ENCODE measurements at places on chromosomes 7 and 10.

DNA sequence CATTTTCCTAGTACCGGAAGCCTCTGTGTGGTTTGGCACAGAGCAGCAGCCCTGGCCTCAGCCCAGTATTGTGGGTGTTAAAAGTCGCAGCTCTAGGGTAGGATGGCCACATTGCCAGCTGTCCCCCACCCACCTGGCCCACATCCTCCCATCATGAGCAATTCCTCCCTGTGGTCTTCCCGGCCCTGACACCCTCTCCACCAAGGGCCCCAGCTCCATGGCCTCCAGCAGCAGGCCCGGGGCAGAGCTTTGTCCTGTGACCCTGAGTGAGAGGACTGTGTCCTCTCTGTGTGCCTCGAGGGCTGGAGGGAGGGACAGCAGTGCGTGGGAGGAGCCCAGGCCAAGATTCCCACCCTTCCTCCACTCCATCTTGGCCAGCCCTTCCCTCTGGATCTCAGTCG is 93.7 kb downstream of the MYL10 start:
- no peak for DNase-seq

- DNase-seq: no peak
Measured at GRCh38 chr7:113263749-113264148, 145.4 kb upstream of the SMIM30 start.

GRCh38 chr10:125773687-125774543 is 1.7 kb downstream of the MMP21 start:
- no peak for DNase-seq

GRCh38 chr10:132709471-132709951 is 76.4 kb downstream of the NKX6-2 start:
- no peak for DNase-seq

GRCh38 chr7:97858221-97858620 is 14.0 kb downstream of the ASNS start:
- DNase-seq: no peak

GRCh38 chr7:45123913-45124710 is 12.6 kb upstream of the TBRG4 start:
- no peak for DNase-seq

DNA sequence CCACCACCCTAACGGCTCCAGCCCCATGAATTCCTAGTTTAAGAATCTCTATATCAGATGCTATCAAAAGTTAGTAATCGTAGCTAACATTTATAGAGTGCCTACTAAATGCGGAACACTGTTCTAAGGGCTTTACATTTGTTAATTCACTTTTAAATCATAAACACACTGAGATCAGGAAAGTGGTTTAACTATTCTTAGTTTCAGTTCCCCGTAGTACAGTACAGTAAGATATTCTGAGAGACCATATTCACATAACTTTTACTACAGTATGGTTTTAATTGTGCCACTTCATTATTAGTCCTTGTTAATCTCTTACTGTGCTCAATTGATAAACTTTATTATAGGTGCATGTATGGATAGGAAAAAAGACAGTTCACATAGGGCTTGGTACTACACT is 22.5 kb downstream of the SYPL1 start:
- DNase-seq: no peak

DNA sequence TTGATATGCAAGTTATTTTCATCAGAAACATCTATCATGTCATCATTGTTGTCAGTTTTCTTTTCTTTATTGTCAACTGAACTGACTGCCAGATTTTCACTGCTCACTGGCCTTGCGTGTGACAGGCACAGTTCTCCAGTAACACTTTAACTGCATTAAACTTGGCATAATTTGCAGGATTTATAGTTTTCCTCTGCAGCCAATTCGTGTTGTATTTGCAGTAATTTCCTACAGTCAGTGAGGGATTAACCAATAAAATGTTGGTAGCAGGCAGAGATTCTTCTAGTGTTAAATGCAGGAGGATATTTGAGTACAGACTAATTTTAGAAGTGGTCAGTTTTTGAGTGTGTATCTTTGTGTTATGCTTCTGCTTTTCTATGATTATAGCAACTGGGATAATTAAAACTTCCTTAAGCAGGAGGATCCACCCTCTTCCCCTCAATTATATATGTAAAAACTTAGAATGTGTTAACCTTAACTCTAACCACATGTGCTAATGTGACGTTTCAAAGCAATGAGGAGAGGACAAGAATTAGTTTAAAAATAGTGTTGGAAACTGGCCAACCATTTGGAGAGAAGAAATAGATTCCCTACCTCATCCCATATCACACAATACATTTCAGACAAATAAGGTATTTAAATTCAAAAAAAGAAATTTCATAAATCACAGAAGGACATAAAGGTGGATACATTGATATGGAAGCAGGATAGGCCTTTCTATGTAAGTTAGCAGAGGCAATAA is 365.5 kb upstream of the BMPER start:
- DNase-seq: no peak

DNA sequence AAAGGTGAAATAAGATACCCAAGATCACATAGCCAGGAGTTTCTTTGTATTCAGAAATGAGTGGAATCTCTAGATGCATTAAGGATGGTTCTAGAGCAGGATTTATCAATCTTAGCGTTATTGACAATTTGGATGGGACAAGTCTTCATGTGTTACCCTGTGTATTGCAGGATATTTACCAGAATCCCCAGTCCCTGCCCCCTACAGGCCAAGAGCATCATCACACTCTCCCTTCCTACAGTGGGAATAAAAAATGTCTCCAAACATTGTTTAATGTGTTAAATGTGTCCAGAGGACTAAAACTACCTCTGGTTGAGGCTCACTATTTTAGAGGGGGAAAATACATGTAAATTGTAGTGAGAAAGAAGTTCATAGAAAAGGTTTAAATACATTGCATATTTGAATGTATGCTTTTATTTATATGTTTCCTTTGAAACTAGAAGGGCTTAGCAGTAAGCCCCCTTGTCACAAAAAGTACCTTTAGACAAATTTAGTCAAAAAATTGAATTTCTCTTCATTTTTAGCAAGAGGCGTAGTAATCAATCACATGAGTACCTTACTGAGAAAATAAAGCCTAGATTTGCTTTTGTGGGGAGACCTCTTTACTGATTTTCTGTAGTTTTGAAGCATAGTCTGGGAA is 141.2 kb downstream of the MLLT10 start:
- no peak for DNase-seq

DNA sequence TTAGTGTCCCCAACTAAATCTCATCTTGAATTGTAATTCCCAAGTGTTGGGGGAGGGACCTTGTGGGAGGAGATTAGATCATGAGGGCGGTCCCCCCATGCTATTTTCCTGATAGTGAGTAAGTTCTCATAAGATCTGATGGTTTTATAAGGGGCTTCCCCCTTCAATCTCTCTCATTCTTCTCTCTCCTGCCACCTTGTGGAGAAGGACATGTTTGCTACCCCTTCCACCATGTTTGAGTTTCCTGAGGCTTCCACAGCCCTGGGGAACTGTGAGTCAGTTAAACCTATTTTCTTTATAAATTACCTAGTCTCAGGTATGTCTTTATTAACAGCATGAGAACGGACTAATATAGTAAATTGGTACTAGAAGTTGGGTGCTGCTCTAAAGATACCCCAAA is 365.6 kb downstream of the ANKRD7 start:
- DNase-seq: no peak

- no peak for DNase-seq
Measured at GRCh38 chr7:155574556-155575290, 28.4 kb upstream of the CNPY1 start.

- no peak for DNase-seq
Measured at GRCh38 chr10:126331101-126331500, 57.2 kb downstream of the ADAM12 start.

- no peak for DNase-seq
Measured at GRCh38 chr10:126921974-126922525, 16.8 kb downstream of the DOCK1 start.

DNA sequence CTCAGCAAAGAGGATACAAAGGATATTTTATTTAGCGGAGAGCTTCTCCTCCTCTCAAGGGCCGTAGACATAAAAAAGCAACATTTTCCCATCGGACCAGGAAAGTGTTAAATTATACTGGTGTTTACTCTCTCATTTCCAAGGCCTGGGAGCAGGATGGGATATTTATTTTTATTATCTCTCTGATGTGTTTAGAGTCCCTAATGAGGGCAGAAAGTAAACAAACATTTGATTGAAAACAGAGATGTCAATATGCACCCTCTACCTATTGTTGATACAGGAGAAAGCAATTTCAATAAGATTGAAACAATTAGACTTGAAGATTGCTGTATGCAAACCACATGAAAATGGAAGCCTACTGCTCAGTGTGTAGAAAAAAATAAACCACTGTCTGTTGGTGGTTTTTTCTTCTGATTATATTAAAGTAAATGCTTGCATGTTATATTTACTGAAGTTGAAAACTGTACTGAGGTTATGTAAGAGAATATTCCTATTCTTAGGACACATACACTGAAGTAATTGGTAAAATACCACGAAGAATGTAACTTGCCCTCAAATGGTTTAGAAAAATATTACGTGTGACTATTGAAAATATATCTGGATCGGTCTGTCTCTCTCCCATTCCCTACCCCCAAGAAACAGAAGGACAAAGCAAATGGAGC is 59.3 kb downstream of the ATXN7L1 start:
- no peak for DNase-seq

GRCh38 chr7:45216181-45216580 is 58.6 kb downstream of the RAMP3 start:
- DNase-seq: no peak

DNA sequence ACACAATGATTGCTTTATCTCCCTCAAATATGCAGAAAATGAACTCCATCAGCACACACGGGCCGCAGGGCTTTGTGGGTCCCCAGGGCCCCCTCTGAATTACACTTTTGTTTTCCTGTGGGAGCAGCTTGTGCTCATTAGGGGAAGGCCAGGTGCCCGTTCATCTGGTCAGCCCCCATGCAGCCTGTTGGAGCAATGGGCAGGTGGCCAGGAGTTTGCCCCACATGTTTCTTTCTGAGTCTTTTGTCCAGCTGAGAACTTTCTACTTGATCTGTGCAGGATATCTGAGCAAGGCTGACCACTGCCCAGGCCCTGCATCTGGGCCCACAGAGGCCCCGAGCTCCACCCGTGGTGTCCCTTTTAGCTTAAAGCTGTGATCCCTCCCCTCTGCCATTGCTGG is 105.3 kb upstream of the FAM20C start:
- DNase-seq: no peak

- no peak for DNase-seq
Measured at GRCh38 chr10:15395935-15396334, 24.8 kb upstream of the FAM171A1 start.

DNA sequence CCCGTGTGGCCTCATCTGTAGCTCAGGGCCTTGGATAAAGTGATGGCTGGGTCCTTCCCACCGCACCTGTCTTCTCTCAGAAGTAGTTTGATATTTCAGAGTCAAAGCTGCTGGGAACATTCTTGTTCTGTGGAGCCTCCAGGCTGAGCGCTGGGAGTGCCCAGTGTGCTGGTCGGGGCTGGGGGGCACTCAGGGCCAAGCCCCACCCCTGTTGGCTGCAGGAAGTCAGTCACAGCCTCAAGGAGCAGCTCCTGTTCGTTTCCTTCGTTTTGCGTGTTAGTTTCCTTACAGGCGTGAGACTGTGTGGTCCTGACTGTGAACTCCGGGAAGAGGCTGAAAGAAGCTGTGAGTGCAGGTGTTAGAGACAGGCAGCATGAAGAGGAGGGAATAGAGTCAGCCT is 33.2 kb downstream of the POR start:
- no peak for DNase-seq

DNA sequence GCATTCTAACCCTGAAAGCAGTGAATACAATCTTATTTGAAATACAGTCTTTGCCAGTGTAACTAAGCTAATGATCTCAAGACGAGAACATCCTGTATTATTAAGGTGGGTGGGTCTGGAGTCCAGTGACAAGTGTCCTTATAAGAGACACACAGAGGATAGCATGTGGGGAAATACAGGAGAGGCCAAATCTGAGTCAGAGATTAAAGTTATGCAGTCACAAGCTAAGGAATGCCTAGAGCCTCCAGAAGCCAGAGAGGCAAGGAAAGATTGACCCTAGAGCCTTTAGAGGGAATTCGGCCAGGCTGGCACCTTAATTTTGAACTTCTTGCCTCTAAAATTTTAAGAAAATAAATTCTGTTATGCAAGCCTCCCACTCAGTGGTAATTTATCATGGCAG is 87.5 kb upstream of the HGF start:
- no peak for DNase-seq

DNA sequence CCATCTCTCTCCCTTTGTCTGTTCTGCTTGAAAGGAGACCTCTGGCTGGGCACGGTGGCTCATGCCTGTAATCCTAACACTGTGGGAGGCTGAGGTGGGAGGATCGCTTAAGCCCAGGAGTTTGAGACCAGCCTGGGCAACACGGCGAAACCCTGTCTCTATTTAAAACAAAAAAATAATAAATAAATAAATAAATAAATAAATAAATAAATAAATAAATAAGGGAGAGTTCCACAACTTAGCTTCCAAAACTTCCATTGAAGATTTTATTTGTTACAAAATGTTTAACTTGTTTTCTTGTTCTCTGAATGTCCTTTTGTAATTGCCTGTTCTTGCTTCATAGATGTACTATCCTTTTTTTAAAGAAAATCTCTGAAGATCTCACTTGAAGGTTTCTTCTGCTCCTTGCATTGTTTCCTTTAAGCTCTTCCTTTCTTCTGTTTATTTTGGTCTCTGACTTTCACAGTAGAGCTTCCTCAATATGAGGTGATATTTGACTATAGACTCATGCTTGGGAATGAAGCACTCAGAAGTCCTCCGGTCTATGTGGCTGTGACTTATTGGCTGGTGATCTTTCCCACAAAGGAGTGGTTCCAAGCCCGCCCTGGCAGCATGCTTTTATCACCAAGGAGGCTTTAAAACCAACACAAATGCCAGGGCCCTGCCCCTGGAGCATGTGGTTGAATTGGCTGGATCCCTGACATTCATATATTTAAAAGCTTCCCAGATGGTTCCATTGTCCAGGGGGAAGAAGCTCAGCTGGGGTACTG is 18.1 kb upstream of the NPTX2 start:
- no peak for DNase-seq

GRCh38 chr7:66301737-66302136 is 96.6 kb downstream of the TPST1 start:
- no peak for DNase-seq

- no peak for DNase-seq
Measured at GRCh38 chr10:63798599-63799498, 277.6 kb downstream of the REEP3 start.

DNA sequence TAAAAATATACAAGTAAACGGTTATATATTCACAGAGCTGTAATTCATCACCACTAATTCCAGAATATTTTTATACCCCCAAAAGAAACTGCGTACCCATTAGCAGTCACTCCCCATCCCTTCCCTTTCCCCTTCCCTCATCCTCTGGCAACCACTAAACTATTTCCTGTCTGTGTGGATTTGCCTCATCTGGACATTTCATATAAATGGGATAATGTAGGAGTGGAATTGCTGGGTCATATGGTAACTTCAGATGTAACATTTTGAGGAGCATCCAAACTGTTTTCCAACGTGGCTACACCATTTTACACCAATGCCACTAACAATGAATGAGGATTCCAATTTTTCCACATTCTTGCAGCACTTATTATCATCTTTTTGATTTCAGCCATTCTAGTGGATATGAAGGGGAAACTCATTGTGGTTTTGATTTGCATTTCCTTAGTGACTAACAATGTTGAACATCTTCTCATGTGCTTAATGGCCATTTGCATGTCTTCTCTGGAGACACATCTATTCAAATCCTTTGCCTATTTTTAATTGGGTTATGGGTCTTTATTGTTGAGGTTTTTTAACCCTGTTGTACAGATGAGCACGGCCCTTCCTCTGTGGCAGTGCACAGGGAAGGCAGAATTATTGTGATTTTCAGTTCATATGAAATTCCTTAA is 79.2 kb downstream of the RBM20 start:
- no peak for DNase-seq

- no peak for DNase-seq
Measured at GRCh38 chr7:3922175-3922635, 621.2 kb downstream of the SDK1 start.
